GM19239 (cell line): ENCODE measurements at places on chromosomes 1 and 21.

GRCh38 chr21:35777081-35777480 is 283.2 kb downstream of the SETD4 start:
- no peak for DNase-seq

DNA sequence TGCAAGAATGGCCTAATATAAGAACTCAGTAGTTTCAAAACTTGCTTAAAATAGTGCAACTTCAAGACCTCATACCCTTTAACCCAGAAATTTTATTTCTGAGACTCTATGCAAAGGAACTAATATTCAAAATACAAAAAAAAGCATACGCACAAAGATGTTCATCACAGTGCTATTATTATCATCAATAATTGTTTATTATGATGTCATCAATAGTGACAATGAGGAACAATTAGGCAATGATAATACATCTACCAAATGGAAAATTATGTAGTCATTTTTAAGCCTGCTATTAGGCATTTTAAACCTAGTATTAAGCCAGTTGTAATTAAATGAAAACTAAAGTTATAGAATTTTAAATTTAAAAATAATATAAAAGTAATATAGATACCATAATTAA is 3.3 kb downstream of the TTLL7 start:
- no peak for DNase-seq

GRCh38 chr1:21563971-21564370 is 54.7 kb downstream of the ALPL start:
- no peak for DNase-seq

DNA sequence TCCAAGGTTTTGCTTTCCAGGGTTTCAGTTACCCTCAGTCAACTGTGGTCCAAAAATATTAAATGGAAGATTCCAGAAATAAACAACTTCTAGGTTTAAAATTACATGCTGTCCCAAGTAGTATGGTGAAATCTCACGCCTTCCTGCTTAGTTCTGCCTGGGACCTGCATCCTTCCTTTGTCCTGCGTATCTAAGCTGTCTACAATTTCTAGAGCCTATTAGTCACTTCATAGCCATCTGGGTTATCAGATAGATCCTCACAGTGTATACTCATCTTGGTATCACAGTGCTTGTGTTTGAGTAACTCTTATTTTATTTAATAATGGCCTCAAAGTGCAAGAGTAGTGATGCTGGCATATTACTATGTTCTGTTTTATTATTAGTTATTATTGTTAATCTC is 157.7 kb downstream of the ROR1 start:
- no peak for DNase-seq

DNA sequence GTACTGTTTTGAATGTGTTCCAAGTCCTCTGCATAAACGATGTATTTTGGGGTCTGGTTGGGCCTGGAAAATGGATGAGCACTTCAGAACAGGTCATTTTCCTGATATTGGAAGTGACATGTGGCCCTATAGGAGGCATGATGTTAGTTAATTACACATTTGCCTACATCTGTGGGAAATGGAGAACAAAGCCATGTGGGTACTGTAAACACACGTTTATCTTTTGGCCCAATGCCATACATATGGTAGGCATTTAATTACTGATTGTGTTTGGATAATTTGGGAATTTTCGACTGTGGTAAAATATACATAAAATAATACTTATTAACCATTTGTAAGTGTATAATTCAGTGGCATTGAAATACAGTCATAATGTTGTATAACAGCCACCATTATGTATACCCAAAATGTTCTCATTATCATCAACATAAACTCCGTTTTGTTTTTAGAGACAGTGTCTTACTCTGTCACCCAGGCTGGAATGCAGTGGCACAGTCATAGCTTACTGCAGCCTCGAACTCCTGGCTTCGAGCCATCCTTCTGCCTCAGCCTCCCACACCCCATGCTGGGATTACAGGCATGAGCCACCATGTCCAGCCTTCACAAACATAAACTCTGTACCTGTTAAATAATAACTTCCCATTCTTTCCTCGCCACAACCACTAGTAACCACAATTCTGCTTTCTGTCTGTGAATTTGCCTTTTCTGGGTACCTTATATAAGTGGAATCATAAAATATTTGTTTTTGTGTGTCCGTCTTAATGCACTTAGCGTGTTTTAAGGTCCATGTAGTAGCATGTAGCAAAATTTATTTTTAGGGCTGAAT is 11.9 kb upstream of the RNPEP start:
- no peak for DNase-seq

GRCh38 chr1:164937291-164937690 is 378.3 kb downstream of the PBX1 start:
- DNase-seq: no peak

DNA sequence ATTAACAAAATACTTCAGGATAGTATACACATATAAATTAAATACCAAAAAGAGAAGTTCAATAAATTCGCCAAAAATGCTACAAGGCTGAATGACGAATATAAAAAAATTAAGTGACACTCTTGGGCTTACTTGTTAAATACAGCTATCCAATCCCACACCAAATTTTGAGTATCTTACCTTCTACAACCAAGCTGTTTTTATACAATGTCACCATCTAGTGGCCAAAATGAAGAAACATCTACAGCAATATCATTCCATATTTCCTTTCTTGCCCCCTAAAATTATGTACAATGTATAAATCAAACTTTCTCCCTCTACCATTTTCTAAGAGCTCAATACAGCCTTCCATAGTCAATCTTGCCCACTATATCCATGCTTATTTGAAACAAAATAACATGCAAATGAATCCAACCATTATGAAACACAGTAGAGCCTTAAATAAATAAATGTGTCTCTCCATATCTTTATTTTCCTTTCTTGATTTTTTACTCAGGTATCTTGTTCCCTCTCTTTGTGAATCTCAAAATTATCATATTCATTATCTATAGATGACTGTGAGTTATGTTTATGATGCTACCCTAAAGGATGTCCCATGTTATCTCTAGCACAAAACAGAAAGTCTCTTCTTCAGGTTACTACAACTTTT is 86.3 kb downstream of the ACBD6 start:
- no peak for DNase-seq

GRCh38 chr1:51622455-51622913 is 5.6 kb downstream of the OSBPL9 start:
- no peak for DNase-seq

DNA sequence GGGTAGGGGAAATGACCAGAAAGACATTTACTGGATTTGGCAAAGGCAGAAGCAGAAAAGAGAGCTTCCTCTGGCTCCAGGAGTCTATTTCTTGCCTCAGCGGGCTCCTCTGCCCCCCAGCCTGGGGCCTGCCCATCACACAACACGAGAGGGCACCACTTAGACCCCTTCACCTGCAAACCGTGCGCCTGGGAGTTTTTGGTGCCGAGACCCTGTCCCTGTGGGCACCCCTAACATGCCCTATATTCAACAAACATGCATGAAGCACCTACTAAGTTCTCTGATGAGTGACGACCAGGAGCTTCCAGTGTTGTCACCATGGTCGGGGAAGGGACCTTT is 18.8 kb downstream of the IL6R start:
- DNase-seq: no peak
